Thoracic aorta (tissue), 2 donors: ENCODE measurements at places on chromosomes 11 and 22.

DNA sequence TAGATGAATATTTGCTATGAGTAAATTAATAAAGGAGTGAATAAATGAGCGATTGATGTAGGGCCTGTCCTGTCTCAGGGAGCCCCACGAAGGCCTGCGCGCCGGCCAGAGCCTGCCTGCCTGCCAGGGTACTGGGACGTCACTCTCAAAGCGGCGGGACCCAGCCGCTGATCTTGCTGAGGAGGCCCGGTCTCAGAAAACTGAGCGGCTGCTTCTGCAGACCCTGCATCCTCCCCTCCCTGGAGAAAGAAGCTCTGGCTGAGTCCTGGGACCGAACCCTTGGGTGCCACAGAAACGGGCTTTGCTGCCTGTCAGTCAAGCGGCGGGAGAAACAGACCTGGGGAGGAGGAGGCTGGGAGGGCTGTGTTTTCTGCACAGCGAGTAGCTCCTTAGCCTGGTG lies 91.6 kb upstream of the B3GAT1 start:
- no peak overlapping the region for H3K4me3 ChIP-seq
- no peak overlapping the region for H3K27ac ChIP-seq
- H3K27me3 ChIP-seq, result no peaks in the 10 kb centered on the region
- H3K4me1 ChIP-seq, result no peaks in the 10 kb centered on the region
- no peaks in the 10 kb centered on the region for H3K36me3 ChIP-seq

- H3K27me3 ChIP-seq, result no peaks in the 10 kb centered on the region
- peaks cover 27% of the 10 kb centered on the region for H3K4me1 ChIP-seq
- peaks cover 33% of the 10 kb centered on the region for H3K36me3 ChIP-seq
- H3K27ac ChIP-seq, result no peak overlapping the region
- H3K4me3 ChIP-seq, result no peak overlapping the region
Observed at GRCh38 chr11:119112314-119113020, 5.3 kb downstream of the C2CD2L start.

DNA sequence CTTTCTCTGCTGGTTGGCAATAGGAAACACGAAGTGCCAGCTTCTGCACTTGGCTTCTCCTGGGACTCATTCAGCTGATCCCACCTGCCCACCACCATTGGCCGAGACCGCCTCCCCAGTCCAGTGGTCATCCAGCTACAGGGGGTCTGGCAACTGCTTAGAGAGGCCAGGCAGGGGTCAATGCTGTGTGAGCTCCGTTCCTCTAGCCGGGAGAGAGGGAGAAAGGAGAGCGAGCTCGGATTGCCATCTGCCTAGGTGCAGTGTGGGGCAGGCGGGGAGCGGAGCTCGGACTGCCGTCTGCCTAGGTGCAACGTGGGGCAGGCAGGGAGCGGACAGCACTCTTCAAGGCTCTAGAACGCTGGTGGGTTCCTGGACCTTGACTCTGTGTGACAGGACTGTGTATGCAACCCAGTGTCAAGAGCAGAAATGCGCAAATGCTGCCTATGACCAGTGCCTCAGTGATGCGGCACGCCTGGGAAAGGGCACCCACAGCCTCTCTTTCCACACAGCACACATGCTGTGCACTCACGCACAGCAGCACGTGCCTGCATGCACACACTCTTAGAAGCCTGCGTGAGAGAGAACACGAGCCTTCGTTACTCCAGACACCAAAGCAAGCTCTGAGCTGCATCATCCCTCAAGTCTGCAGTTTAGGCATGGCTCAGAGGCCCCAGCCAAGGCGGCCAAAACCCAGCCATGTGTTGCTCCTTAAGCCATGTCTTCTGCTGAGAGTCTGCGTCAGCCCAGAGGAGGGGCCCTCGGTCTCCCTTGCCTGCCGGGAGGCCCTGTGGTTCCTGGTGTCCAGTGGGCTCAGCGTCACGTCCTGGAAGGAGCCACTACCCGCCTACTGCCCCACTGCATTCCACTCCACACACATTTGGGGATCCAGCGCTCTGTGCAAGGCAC lies 26.8 kb upstream of the JAM3 start:
- no peaks in the 10 kb centered on the region for H3K36me3 ChIP-seq
- H3K4me3 ChIP-seq, result no peak overlapping the region
- H3K4me1 ChIP-seq, result peaks cover 39% of the 10 kb centered on the region
- no peaks in the 10 kb centered on the region for H3K27me3 ChIP-seq
- no peak for DNase-seq

DNA sequence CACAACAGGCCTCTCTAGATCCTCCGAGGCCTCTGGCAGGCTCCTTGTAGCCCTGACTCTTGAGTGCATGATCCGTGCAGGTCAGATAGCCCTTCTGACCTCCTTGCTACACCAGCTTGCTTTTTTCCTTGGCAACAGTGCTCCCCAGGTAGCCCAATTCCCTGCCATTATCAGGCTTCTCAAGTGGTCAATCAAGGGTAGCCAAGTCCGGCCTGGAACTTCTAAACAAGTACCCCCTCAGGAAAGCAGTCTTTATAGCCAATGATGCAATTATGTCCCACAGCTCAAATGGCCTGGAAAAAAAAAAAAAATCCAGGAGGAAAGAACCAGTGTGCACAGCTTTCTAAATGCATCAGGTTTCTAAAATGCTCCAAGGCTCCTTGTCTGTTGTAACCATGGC lies 59.8 kb downstream of the TENM4 start:
- H3K4me3 ChIP-seq, result no peak overlapping the region
- H3K4me1 ChIP-seq, result no peaks in the 10 kb centered on the region
- no peaks in the 10 kb centered on the region for H3K27me3 ChIP-seq
- no peak overlapping the region for H3K27ac ChIP-seq

DNA sequence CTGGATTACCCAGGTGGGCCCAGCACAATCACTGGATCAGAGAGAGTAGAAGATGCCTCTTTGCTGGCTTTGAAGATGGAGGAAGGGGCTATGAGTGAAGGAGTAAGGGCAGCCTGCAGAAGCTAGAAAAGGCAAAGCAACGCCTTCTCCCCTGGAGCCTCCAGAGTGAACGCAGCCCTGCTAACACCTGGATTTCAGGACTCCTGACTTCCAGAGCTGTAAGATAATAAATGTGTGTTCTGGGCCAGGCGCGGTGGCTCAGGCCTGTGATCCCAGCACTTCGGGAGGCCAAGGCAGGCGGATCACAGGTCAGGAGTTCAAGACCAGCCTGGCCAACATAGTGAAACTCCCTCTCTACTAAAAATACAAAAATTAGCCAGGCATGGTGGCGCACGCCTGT lies 102.4 kb downstream of the MORC2 start:
- H3K4me1 ChIP-seq, result peaks cover 13% of the 10 kb centered on the region
- H3K27me3 ChIP-seq, result no peaks in the 10 kb centered on the region
- H3K4me3 ChIP-seq, result no peak overlapping the region
- DNase-seq, result no peak
- H3K36me3 ChIP-seq, result no peaks in the 10 kb centered on the region

DNA sequence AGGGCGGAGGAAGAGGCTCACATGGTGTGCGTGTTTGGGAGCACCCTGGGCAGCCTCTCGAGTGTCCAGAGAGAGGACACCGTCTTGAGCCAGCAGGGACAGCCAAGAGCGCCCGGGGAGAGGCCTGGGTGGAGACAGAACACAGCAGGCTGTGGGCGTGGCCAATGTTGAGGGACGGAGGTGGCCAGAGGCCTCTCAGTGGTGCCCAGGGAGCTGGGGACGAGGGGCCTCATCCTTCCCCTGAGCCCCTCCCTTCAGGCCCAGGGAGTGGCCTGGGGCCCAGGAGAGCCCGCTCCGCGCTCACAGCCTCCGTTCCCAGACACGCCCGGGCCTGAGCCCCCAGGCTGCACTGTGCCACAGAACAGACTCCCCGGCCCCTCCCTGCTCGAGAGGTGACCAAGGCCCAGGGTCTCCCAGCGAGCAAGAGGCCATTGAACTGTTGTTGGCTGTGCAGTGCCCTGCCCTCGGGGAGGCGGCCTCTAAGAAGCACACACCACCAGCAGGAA lies 48.4 kb downstream of the CDKN1C start:
- H3K4me3 ChIP-seq, result no peak overlapping the region
- H3K4me1 ChIP-seq, result no peaks in the 10 kb centered on the region
- DNase-seq, result no peak
- H3K36me3 ChIP-seq, result no peaks in the 10 kb centered on the region
- no peak overlapping the region for H3K27ac ChIP-seq
- H3K27me3 ChIP-seq, result no peaks in the 10 kb centered on the region

- H3K4me3 ChIP-seq, result no peak overlapping the region
- H3K27ac ChIP-seq, result no peak overlapping the region
- no peaks in the 10 kb centered on the region for H3K27me3 ChIP-seq
- H3K36me3 ChIP-seq, result no peaks in the 10 kb centered on the region
Observed at GRCh38 chr11:11025087-11025486, 167.2 kb upstream of the ZBED5 start.

DNA sequence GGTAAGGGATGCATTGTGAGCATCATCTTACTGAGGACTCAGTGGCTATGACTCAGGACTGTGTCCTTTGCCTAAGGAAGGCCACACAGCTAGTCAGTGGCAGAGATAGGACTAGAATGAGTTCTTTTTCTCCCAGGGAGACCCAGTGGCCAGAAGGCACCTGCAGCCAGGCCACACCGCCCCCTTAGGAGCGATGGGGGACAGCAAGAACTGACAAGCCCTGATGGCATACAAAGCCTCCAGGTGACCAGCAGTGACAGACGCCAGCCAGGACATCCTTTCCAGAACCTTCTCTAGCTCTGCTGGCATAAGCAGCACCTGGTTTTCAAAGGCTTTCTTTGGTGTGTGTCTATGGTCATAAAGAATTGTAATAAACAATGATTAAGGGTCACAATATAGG lies 240.1 kb downstream of the ST3GAL4 start:
- no peaks in the 10 kb centered on the region for H3K4me1 ChIP-seq
- H3K27ac ChIP-seq, result no peak overlapping the region
- no peaks in the 10 kb centered on the region for H3K36me3 ChIP-seq
- no peak for DNase-seq
- no peaks in the 10 kb centered on the region for H3K27me3 ChIP-seq

DNA sequence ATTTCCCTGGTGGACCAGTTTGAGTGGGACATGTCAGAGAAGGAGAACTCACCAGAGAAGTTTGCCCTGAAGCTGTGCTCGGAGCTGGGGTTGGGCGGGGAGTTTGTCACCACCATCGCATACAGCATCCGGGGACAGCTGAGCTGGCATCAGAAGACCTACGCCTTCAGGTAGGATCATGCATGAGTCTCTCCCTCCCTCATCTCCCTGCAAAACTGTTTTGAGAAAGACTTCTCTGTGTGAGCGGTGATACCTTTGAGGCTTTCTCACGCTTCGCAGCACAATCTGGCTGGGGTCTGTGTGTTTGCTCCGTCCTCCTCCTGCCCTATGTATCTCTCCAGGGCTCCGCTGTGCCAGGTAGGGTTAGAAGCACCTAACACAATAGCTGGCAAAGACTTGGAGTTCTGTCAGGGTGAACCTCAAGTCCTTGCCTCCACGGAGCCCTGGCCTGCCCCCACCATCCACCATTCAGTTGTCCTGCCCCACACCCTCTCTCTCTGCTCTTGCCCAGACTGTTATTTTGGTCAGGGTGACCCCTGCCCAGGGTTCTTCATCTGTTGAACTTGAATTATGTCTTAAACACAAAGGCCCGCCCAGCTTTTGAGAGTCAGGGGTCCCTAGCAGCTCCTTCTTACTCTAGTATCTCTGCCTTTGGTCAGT lies 13.4 kb downstream of the DERL3 start:
- no peak for DNase-seq
- H3K4me1 ChIP-seq, result peaks cover 27% of the 10 kb centered on the region
- H3K4me3 ChIP-seq, result no peak overlapping the region
- H3K27me3 ChIP-seq, result no peaks in the 10 kb centered on the region
- H3K36me3 ChIP-seq, result peaks cover 37% of the 10 kb centered on the region

DNA sequence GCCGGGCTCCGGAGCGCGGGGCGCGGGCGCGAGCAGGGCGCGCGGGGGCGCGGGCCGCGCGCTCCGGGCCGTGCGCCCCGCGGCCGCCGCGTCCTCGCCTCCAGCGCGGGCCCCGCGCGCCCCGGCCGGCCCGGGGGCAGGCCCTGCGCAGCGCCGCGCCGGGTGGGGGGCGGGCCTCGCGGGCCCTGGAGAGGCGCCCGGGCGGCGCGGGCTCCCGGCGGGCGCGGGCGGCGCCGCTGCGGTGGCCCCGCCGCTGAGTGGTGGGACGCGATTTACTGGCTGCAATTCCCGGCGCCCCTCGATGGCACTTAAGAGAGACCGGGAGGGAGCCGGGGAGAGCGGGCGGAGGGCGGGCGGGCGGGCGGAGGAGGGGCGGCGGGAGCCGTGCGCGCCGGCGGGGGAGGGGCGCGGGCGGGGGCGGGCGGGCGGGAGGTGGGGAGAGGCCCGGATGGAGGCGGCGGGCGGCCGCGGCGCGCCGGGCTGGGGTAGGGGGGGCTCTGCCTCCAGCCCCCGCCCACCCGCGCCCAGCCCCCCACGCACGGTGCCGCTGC lies 73.2 kb upstream of the TCF20 start:
- no peaks in the 10 kb centered on the region for H3K27me3 ChIP-seq
- H3K4me3 ChIP-seq, result peak overlapping the region; percentile 74
- no peaks in the 10 kb centered on the region for H3K4me1 ChIP-seq
- no peaks in the 10 kb centered on the region for H3K36me3 ChIP-seq
- DNase-seq, result no peak
- no peak overlapping the region for H3K27ac ChIP-seq

- no peaks in the 10 kb centered on the region for H3K27me3 ChIP-seq
- no peak for DNase-seq
- no peaks in the 10 kb centered on the region for H3K36me3 ChIP-seq
- H3K4me1 ChIP-seq, result no peaks in the 10 kb centered on the region
- no peak overlapping the region for H3K27ac ChIP-seq
Observed at GRCh38 chr11:66361502-66361941, 10.0 kb downstream of the SLC29A2 start.

DNA sequence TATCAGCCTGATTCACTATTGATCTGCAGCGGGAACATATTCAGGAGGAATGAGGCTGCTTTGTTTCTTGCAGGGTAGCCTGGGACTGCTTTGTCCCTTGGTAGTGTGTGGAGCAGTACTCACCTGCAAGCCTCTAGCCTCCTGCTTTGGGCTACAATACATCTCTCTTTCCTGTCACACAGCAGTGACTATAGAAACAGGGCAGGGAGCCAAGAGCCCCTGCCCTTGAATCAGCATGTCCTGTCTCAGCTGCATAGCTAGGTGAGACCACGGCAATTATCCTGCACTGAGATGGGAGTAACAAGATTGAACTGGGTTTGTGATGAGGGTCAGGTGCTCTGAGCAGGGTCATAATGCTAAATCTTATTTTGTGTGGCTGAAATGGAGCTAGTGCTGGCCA lies 191.9 kb downstream of the NELL1 start:
- no peak overlapping the region for H3K4me3 ChIP-seq
- no peaks in the 10 kb centered on the region for H3K27me3 ChIP-seq
- no peaks in the 10 kb centered on the region for H3K36me3 ChIP-seq
- no peak for DNase-seq
- H3K27ac ChIP-seq, result no peak overlapping the region

GRCh38 chr11:92657226-92657625 lies 312.2 kb upstream of the MTNR1B start:
- H3K4me1 ChIP-seq, result no peaks in the 10 kb centered on the region
- no peaks in the 10 kb centered on the region for H3K27me3 ChIP-seq
- DNase-seq, result no peak
- H3K36me3 ChIP-seq, result no peaks in the 10 kb centered on the region
- H3K4me3 ChIP-seq, result no peak overlapping the region

DNA sequence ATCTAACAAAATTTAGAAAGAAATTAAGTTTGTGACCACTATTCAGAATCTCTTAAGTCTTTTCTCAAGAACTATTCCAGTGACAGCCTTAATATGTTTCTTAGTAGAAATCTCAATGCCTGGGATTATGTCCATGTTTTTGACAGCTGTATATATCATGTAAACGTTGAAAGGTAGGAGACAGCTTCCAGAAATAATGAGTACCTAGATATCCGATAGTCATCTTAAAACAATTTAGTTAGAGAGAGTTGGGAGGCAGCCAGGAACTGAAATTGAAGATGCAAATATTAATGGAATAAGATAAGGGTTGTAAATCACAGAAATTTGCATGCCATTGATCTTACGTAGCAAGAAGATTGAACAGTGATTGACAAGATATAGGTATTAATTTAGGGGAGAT lies 955.2 kb downstream of the JRKL start:
- no peak for DNase-seq
- no peak overlapping the region for H3K4me3 ChIP-seq
- no peaks in the 10 kb centered on the region for H3K27me3 ChIP-seq
- no peaks in the 10 kb centered on the region for H3K36me3 ChIP-seq
